Erythroblast (primary cell): ENCODE measurements at places on chromosomes 11 and 22.

DNA sequence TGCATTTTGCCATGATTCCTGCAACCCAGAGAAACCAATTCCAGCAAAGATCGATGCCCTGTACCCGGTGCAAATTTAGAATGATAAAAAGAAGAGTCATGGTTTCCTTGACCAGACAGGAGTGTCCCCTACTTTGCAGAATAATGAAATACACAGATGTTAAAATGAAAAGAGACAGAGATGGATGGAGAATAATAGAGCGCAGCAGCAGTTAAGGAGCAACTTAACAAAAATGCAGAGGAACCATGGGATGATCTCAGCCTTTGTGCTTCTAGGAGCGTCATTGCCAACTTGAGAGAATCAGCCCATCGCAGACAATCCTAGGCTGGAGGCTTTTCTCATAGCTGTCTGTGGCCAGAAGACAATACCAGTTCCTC, 127.1 kb downstream of the LDLRAD3 start:
- DNase-seq = no peak

- DNase-seq = no peak
Measured at GRCh38 chr22:36727927-36728488, 24.5 kb upstream of the CACNG2 start.

GRCh38 chr11:783581-784015, 6.3 kb downstream of the CEND1 start:
- DNase-seq = peak; percentile 76

- no peak for DNase-seq
Measured at GRCh38 chr11:118939953-118940598, 14.3 kb upstream of the BCL9L start.

DNA sequence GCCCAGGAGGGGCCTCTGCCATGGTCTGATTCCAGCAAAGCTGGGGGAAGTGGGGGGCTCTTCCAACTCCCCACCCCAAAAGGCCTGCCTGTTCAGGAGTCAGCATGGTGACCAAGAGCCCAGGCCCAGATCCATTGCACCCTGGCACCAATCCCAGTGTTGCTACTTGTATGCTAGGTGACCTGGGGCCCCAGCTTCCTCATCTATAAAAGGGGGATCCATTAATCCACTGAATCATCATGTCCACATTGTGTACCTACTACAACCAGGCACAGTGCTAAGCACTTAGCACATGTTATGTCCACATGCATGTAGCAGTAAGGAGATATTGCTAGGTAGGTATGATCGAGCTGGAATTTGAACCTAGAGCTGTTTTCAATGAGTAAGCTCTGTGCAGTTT, 2.0 kb downstream of the SYT12 start:
- DNase-seq = no peak

DNA sequence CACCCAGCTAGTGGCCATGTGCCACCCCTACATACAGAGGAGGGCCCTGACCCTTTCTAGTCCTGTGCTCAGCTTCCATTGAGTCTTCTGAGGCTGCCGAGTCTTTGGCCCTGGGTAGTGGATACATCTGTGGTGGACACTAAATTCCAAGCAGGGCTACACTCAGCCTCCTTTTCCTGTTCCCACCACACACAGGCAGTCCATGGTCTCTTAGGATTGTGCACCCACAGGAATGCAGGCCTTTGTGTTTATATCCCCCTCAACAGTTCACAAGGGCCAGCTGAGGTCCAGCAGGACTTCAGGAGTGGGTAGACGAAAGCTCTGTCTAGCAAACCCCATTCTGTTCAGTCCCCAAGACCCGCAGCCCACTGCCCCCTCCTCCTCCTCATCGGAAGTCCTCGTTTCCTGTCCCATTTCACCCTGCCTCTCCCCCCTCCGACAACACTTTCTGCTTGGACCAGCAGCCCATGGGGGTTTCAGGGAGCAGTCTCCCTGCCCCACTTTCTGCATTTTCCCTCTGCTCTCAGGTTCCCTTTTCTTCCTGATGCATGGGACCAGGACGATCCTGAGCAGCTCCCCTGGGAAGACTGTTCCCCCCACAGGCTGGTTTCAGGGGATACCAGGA, 91.8 kb downstream of the SWAP70 start:
- no peak for DNase-seq

GRCh38 chr11:105034813-105035620, at the start of gene CASP1:
Gene CASP1, minus strand, starts transcription at chr11:105035144. Its CDS starts 31 bp downstream, at chr11:105035113.
- DNase-seq = no peak

GRCh38 chr11:3949125-3949524, 93.7 kb downstream of the STIM1 start:
- no peak for DNase-seq

DNA sequence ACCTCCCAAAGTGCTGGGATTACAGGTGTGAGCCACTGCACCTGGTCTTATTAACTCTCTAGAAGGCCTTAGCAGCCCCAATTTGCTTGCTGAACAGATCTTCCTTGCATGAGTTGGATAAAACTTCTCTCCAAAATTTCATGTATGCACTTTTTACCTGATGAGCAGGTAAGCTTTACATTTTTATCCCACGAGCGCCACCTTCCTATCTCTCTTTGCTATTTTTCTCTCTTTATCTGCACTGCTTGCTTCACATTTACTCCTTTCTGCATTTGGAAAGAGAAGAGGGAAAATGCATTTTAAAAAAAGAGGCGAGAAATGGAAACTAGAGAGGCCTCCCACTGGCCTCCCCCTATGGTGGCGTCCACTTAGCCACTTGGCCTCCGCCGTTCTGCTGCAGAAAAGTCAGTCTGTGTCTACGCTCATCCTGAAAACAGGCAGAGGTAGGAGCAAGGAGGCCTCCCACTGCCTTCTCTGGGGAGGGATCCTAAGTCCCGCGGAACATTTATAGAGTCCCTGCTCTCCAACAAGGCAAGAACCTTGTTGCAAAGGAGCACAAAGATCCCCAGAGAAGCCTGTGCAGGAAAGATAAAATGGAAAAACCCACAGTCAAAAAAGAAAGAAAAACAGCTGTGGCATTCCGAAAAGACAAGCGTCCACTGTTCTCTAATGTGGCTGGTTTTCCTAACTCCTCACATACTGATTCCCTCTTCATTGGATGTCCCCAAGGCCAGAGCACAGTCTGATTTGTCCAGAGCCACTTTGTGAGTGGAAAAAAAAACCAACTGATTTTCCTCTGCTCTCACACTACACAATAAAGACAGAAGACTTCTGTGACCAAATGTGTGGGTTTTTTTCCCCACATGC, 62.2 kb upstream of the INCENP start:
- DNase-seq = no peak

DNA sequence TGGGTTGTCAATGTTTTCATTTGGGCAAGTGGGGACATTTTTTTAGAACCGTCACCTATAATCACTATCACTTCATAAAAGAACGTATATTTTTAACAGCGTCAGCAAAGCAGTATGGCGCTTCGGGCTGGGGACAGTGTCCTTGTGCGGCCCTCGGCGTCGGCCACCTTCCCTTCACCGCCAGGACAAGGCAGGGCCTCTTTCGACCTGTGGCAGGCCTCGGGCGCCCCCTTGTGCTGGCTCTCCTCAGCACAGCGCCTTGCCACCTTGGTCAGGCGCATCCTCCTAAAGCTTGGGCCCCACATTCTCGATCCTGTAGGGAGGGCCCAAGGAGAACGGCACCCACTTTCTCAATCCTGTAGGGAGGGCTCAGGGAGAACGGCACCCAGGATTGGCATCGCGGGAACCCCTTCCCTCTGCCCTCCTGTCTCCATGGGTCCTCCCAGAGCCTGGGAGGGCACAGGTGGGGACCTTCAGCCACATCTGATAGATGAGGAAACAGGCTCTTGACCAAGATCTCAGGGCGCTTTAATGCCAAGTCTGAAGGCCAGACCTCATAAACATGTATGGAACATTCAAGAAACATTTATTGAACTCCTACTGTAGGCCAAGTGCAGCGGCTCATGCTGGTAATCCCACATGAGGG, 11.5 kb upstream of the FADD start:
- peak; percentile 72 for DNase-seq

GRCh38 chr11:69748637-69749036, 26.5 kb downstream of the FGF4 start:
- no peak for DNase-seq

- no peak for DNase-seq
Measured at GRCh38 chr11:2443406-2443805, 908 bp downstream of the TRPM5 start.

DNA sequence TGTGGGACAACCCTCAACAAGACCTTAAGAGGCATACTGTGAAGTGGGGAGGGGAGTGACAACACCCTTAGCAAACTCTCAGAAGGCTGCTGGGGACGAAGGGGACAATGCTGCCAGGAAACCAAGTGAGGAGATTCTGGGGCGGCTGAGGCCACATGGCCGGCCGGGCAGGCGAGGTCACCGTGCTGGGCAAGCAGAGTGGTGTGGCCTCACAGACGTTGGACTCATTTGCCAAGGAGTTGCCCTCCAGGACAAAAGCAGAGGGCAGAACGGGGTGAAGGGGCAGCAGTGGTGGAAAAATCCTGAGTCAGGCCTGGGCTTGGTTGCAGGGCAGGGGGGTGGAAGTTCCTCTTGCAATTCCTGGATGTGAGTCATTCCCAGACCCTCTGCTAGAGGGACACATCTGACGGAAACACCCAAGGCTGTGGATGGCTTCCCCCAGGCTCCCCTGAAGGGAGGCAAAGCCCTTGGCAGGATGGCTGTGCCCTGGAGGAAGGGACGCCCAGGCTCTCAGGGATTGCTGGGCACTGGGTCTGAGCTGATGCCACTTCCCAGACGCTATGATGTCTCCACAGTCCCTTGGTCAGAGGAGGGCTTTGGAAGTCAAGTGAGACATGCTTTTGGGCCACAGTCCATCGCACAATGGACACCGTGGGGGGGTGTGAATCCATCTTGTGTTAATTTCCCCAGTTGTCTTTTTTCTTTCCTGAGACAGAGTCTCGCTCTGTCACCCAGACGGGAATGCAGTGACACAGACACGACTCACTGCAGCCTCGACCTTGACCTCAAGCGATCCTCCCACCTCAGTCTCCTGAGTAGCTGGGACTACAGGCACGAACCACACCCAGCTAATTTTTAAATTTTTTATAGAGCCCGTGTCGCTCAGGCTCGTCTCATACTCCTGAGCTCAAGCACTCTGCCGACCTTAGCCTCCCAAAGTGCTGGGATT, 16.2 kb upstream of the SHANK3 start:
- no peak for DNase-seq

- DNase-seq = no peak
Measured at GRCh38 chr22:49691256-49691655, 136.4 kb downstream of the BRD1 start.

DNA sequence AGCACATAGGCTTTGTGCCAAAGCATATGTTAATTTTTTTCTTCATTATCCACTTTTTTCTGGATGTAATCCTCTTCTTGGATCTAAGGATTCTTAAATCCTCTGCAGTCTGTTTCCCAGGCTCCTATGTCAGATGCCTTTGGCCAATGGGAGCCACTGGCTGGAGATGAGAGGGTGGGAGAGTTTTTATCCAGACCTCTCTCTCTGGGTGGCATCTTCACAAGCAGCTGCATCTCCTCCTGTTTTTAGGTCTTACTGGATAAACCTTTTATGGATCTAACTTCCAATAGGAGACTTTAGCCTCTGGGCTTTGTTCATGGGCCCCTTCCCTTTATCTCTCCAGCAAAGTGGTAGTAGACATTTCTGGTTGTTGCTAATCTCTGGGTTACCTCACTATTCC, 22.4 kb upstream of the MPPED2 start:
- DNase-seq = no peak

- DNase-seq = peak; percentile 79
Measured at GRCh38 chr11:67373648-67374570, 511 bp upstream of the CLCF1 start.

GRCh38 chr22:44524806-44525205, 26.8 kb upstream of the RTL6 start:
- DNase-seq = no peak

DNA sequence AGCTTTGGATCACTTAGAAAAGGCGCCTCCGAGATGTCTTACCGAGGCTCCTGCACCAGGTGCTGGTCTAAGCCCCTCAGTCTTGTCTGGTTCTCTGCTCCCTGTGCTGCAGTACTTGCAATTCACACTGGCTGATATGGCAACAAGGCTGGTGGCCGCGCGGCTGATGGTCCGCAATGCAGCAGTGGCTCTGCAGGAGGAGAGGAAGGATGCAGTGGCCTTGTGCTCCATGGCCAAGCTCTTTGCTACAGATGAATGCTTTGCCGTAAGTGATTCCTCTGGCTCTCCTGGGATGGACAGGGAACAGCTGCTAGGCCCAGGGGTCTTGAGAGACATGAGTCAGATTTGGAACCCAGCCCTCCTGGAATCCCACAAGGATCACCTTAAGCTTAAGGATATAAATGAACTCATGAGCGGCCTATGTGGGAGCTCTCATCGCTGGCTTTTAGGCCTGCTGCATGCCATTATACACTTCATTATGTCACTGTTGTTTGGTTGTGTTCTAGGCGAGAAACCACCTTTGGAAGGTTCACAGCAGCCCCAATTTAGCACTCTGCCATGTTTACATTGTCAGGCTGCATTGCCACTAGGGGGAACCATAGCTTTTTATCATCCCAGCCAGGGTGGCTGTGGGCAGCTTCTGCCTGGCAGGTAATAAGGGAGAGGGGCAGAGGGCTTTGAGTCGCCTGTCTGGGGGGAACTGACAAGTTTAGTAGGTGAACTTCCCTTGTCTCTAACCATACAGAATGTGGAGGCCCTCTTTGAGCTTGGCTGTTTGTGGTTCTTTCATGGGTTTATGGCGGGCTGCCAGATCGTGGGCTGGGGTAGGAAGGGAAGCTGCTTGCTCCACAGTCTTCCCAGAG, 8.5 kb downstream of the ACAD8 start:
- peak; percentile 11 for DNase-seq

DNA sequence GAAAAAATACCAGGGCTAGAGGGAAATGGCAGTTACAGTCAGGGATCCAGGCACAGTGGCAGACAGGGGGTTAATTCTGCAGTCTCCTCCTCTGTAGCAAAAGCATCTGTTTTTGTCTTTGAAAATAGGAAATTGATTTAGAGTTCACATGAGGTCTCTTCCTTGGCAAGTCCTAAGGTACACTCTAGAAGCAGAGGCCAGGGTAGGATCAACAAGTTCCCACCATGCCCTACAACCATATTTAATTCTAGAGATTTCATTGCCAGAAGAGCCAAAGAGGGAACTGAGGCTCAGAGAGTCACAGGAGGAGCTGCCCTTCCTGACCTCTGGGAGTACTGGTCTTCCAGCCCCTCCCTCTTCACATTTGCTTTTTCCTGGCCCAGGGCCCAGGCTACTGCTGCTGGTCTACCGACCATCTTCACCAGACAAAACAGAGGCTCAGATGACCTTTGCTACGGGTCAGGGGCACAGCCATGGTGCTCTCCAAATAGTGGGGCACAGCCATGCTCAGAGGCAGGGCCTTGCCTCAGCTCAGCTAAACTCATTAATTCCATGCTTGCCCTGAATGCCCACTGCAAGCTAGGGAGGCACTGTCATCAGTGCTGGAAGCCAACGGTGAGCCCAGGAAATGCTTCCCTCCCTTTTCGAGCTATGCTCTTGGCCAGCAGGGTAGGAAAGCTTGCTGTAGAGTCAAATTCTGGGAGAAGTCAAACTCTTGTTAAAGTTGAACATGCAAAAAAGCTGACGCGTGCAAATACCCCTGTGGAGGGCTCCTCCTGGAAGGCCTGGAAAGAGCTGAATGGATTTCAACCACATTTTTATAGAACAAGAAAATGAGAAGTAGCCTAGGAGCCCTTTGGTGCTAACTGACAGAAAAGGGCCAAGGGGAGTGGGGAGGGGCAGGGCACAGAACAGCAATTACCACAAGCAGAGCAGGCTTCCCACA, 11.7 kb upstream of the CHRM4 start:
- no peak for DNase-seq
